Dermis blood vessel endothelial cell (primary cell): ENCODE measurements at places on chromosomes 12 and 14.

DNA sequence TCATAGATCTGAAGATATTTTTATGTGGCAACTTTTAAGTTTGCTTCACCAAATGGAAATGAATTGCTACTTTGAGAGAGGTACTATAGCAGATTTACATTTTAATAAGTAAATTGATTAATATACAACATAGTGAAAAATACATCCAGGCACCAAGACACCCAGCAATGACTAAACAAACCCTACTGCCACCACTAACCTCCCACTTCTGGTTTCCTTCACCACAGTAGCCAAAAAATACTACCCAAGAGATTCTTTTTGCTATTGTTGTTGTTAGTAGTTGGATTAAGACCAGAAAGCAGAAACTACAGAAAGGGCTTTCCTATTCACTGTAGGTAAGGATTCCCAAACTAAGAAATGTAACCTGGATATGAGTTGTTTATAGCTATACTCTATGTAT is 54.1 kb downstream of the COCH start:
- peak; percentile 13 for DNase-seq

- no peak for DNase-seq
Measured at GRCh38 chr12:74906224-74906623, 303.4 kb downstream of the KCNC2 start.

DNA sequence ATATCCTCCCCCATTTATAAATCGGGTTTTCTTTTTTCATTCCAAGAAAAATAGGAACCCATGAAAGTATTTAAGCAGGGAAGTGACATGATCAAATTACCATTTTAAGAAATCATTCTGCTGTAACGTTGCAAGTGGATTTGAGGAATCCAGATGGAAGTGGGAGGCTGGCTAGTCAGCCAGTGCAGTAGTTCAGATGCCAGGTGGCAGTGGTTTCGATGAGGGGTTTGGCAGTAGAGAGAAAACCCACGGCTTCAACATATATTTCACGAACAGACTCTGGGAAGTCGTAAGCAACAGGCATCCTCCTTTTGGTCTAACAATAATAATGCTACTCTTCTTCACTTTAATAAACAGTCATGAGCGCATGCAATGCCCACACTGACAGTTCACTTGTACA is 25.0 kb downstream of the PDZRN4 start:
- no peak for DNase-seq

DNA sequence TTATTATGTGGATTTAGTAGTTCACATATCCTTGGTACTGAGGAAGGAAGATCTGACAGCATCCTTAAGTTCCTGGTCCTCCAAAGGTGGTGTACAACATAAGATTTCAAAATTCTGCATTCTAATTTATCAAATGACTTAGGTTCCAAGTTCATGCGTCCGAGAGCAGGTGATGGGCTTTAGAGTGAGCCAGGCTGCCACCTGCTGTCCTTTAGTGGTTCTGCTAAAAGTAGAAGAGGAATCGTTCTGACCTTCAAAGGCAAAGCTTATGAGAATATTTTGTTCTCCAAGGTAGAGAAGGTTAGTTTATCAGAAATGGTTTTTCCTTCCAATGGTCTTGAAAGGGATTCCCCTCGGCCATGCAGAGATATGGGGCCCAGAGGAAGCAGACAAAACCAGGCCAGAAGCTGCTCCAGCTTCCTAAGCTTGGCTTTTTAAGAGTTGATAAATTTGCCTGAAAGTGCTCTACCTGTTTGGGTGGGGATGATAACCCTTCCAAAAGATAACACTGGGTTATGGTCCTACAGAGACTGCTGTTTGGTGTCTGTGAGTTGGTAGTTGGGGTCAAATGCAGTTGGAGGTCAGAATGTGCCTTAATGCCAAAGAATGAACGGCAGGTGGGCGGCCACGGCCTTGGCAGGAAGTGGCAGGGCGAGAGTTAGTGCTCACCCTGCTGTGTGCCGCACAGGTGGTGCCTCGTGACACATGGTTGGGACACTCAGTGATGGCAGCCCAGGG is 29.1 kb upstream of the LRTM2 start:
- peak; percentile 85 for DNase-seq

DNA sequence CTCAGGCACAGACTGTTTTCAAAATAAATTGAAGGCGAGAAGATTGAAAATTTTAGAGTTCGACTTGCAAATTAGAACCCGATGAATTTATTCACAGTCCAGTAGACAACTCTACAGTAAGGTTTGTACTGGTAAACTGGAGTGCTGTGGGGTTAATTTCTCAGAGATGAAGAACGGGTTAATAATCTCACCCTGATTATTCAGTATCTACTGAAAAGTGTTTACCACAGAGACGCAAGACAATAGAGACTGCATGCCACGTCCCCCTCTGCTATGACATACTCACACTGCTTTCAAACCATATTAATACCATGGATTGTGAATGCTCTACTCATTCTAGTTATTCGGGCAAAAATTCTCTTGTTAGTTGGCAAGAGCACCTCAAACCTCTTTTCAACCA is 36.1 kb downstream of the CFL2 start:
- DNase-seq: peak; percentile 54

- DNase-seq: no peak
Measured at GRCh38 chr12:20452496-20453010, 84.2 kb downstream of the PDE3A start.

DNA sequence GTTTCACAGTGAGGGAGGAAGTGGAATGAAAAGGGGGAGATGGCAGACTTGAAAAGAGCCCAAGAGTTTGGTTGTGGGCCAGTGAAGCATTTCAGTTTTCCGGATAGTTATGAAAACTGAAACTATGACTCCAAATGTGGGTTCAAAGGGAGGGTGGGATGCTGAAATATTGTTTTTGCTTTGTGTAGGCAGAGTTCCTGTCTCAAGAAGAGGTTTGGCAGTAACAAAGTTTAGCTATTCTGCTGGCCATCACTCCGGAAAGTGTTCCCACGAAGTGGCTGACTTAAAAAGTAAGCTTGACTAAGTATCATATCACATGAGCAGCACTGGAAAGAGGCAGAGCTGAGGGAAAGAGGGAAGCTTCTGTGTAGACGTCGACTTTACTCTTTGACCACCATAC is 85.2 kb downstream of the CAND1 start:
- no peak for DNase-seq

GRCh38 chr12:6866163-6866919 is 990 bp upstream of the TPI1 start:
- no peak for DNase-seq

DNA sequence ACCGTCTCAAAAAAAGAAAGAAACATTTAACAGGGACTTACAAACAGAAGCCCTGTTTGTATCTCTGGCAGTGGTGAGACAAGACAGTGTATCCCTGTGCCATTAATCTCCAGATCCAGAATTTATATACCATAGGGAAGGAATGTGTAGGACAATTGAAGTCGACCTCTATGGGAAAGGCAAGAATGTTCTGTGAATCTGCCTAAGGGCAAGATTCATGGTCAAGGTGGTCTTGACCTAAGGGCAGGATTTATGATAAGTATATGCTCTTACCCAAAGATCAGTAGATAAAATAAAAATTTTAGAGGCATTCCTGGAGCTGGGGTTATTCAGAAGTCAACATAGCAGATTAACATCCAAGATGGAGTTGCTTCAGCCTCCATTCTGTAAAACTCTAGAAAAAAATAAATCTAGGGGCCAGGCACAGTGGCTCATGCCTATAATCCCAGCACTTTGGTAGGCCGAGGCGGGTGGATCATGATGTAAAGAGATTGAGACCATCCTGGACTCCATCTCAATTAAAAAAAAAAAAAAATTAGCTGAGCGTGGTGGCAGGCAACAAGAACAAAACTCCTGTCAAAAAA is 21.0 kb upstream of the SP1 start:
- DNase-seq: no peak

DNA sequence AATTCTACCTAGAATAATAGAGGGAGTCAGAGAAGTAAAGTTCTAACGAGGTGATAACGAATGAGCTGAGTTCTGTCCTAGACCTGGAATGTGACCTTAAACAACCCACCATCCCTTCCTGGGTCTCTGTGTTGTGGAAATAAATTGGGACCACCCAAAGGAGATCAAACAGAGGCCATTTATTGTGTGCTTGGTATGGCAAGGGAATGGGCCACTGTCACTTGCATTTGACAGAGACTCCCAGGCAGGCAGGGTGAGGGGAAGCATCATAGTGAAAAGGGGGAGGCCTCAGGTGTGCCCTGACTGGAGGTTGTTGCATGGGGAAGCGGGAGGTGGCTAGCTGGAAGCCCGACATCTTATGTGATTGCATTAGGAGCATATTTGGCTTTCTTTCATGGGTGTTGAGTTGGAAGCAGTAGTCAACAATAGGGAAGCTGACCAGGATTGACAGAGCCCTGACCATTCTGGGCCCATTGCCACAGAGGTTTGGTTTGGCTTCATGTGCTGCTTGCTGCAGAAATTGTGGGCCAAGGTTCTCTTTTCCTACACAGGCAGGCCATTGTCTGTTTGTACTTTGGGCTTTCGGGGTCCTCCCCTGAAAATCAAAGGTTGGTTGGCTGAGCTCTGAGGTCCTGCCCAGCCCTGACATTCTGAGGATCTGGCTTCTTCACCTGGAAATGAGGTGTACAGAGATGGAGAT is 17.6 kb upstream of the FAM181A start:
- no peak for DNase-seq

DNA sequence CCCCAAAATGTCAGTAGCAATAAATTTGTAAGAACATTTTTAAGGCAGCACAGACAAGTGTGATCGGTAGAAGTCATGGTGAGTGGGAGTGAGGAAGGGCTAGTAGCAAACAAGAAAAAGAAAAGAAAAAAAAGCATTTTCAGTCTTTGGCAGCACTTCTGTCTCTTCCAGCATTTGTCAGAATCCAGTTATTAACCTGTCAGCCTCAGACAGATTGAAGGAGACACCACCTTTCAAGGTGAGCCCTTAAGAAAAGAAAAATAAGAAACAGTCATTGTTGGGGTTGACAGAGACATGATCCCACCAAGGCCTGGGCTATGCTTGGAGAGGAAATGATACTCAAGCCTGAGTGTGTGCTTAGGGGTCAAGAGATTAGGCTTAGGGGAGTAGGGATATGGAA is 947.4 kb downstream of the NRXN3 start:
- DNase-seq: no peak

DNA sequence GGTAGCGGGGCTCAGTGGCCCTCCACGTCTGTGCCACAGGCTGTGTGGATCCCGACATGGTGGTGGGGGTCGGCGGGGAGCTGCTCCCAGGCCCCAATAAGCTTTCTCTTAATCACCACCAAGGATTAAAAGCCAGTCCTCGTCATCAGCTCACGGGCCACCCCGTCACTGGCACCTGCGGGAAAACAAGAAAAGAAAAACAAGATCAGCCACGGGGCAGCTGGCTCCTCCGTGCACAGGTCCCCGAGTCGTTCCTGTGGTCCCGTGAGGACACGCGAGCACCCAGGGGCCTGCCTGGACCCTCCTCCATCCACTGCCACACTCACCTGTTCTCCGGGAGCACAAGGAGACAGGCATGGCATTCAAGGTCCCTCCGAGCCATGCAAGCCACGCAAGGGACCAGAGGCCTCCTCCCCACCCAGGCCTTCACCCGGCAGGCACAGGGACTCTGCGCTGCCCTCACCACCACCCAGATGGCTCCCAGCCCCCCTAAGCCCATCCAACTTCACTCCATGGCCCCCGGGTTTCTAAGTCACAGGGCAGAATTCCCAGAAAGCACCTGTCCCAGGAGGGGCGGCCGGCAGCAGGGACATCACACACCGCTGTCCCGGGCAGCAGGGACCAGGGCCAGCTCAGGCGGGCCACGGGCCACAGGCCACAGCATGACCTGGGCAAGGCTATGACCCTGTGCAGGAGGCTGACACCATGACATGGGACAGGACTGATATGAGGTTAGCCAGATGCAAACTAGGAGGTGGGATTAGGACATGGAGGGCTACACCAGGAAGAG is 72.0 kb downstream of the NCOR2 start:
- DNase-seq: no peak

DNA sequence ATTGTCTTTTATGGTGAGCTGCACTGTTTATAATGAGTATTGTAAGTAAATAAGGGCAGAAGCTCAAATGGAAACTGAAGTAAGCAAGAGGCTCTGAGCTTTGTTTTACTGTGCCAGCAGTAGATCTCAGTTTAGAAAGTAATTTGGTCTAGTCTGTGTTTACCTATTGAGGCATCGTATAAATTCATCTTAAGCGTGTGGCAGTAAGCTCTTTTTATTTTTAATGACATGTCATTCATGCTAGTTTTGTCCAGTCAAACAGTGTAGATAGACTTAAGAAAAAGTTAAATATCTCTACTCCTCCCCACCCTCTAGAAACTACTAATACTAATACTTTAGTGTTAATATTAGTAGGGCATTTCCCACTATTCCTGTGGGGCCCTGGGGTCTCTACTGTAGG is 2.0 kb downstream of the ANO6 start:
- DNase-seq: peak; percentile 23

GRCh38 chr12:41053046-41053445 is 135.1 kb upstream of the PDZRN4 start:
- no peak for DNase-seq

- no peak for DNase-seq
Measured at GRCh38 chr12:117904051-117904450, 64.7 kb downstream of the KSR2 start.

DNA sequence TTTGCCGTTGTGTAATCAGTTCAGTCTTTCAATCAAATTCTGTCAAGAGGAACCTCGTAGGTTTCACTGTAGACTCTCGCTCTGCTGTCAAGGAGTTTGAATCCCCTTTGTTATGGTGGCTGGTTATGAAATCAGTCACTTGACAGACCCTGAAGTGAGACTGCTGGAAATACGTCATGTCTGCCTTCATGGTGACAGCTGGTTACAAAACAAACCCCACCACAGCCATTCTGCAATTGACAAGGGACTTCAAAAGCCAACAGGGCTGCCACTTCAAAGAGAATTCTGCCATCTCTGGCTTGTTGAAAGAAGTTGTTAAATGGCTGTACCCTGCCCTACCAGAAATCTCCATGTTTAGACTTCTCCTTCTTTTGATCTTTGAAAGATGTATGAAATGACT is 286.9 kb downstream of the ERC1 start:
- no peak for DNase-seq

DNA sequence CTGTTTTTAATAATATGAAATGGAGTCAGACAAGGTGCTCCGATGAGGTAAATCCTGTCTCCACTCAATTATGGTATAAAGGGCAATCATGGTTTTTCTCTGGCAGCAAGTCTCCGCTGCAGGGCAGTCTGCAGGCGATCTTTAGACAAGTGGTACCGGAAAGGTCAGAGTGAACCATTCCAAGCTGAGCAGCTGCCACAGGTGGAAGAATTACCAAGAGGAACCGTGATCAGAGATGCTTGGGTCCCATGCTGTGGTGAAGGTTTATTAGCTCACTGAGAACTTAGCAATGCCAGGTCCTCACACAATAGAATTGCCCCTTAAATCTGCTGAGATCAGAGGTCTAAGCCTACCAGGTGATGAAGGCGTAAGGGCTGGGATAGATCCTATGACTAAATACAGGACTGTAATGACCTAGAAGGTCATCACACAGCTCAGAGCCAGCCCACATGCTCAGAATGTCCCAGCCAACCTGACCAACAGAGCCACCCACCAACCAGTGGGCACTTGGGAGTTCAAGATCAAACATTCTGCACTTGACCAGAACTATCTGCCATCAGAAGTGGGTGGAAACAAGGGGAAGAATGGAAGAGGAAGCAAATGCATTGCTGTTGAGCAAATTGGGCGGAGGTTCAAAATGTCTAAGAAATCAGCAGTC is 175.2 kb upstream of the BCL2L14 start:
- no peak for DNase-seq

GRCh38 chr12:38898001-38898684 is 7.2 kb downstream of the CPNE8 start:
- DNase-seq: no peak

GRCh38 chr12:24728366-24728765 is 220.5 kb downstream of the BCAT1 start:
- DNase-seq: peak; percentile 51

GRCh38 chr14:20956376-20956976 is 1.2 kb downstream of the RNASE2 start:
- DNase-seq: no peak
